ENCODE measurements at places on chromosomes 1 and 21.

- peak; percentile 59 for DNase-seq
Measured at GRCh38 chr1:215710036-215710898, 143.2 kb downstream of the KCTD3 start.

GRCh38 chr1:161718559-161719324 lies 2.6 kb upstream of the FCRLB start:
- DNase-seq, result peak; percentile 38

DNA sequence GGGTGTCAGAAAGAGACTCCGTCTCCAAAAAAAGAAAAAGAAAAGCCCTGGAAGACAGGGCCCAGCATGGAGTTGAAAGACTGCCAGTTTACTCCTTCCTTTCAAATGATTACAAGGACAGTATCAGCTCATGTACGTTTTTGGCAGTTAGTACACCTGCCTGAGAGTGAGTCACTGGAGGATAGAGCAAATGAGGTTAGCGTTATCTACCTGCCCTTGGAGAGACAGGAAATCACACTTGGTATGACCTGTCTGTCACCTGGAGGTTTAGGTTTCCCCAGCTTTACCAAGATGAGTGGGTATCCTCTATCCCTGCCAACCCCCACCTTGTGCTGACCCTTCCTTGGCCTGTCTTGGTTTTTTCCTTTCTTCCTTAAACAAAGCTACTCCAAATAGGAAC lies 96.8 kb upstream of the BMP8A start:
- DNase-seq, result no peak

DNA sequence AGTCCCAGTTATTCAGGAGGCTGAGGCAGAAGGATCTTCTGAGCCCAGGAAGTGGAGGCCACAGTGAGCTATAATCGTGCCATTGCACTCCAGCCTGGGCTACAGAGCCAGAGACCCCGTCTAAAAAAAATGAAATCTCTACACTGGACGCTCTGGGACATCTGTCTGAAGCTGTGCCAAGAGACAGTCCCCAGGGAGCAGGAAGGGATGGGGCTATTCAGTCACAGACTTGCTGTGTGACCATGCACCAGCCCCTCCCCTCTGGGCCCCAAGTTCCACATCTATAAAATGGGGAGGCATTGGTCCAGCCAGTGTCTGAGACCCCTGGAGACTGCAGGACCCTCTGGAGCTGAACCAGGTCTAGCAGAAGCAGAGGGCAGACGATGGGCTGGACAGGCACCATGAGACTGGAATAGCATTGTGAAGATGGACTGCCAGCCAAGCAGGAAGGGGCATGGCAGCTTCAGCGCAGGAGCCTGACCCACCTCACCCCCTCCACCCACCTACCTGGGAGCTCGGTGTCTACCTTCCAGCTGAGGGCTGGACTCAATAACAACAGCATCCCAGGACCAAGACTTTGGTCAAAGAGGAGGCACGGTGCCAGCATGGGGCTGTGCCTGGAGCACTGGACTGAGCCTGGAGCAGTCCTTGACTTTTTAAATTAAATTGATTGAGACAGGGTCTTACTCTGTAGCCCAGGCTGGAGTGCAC lies 1.4 kb downstream of the TMEM54 start:
- no peak for DNase-seq

DNA sequence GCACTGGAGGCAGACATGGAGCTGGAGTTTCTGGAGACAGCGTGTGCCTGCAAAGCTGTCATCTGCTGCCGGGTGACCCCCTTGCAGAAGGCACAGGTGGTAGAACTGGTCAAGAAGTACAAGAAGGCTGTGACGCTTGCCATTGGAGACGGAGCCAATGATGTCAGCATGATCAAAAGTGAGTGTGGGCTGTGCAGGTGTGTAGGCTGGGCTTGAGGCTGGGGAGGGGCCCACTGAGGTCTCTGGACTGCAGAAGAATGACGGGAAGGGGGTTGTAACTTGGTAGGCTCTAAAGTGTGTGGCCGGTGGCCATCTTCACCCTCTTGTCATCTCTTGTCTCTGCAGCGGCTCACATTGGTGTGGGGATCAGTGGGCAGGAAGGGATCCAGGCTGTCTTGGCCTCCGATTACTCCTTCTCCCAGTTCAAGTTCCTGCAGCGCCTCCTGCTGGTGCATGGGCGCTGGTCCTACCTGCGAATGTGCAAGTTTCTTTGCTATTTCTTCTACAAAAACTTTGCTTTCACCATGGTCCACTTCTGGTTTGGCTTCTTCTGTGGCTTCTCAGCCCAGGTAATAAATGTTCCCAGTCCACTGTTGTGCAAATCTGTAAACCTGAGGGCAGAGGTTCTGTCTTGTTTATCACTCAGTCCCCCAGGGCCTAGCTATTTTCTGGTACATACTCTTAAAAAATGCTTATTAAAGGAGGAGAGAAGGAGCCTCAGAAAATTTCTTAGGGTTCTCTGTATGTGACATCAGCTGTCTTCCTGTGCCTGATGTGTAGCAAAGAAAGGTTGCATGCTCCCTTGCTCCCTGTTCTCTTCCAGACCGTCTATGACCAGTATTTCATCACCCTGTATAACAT lies 19.9 kb downstream of the ATP8B2 start:
- peak; percentile 67 for DNase-seq

GRCh38 chr1:6667139-6667538 lies 34.5 kb downstream of the DNAJC11 start:
- no peak for DNase-seq

GRCh38 chr1:101356604-101357443 lies 120.0 kb downstream of the S1PR1 start:
- DNase-seq, result no peak

GRCh38 chr1:190119683-190120082 lies 358.0 kb downstream of the BRINP3 start:
- DNase-seq, result no peak

- no peak for DNase-seq
Measured at GRCh38 chr21:28253961-28254360, 738.7 kb downstream of the LTN1 start.

GRCh38 chr1:19222979-19223824 lies 13.1 kb upstream of the UBR4 start:
- no peak for DNase-seq

- no peak for DNase-seq
Measured at GRCh38 chr1:170660871-170661645, 2.9 kb upstream of the PRRX1 start.

- DNase-seq, result peak; percentile 69
Measured at GRCh38 chr1:158117854-158118704, 62.6 kb upstream of the CD1D start.

- DNase-seq, result no peak
Measured at GRCh38 chr1:241376701-241377100, 19.7 kb upstream of the RGS7 start.

- no peak for DNase-seq
Measured at GRCh38 chr1:198860371-198860770, 221.5 kb downstream of the PTPRC start.

DNA sequence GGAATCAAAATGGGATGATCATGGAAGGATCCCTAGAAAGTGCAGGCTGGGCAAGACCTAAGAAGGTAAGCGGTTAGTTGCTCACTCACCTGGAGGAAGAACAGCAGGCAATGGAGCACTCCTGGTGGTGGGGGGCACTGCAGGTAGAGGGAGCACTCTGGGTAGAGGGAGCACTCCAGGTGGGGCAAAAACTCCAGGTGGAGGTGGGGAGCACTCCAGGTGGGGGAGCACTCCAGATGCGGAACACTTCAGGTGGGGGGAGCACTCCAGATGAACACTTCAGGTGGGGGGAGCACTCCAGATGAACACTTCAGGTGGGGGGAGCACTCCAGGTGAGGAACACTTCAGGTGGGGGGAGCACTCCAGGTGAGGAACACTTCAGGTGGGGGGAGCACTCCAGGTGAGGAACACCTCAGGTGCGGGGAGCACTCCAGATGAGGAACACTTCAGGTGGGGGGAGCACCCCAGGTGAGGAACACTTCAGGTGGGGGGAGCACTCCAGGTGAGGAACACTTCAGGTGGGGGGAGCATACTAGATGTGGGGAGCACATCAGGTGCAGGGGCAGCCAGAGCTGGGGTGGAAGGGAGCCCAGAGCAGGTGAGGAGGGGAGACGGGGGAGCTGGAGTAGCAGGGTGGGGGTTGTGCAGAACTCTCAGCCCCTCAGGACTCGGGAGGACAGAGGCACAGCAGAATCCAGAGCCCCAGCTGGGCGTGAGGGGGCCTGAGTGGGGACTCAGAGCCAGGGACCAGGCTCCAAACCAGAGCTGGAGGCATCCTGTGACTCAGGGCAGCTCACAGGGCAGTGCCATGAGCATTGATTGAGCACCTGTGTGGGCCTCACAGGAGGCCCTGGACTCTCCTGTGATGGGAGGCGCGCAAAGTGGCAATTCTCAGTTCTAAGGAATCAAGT lies 37.7 kb upstream of the COL6A1 start:
- no peak for DNase-seq

DNA sequence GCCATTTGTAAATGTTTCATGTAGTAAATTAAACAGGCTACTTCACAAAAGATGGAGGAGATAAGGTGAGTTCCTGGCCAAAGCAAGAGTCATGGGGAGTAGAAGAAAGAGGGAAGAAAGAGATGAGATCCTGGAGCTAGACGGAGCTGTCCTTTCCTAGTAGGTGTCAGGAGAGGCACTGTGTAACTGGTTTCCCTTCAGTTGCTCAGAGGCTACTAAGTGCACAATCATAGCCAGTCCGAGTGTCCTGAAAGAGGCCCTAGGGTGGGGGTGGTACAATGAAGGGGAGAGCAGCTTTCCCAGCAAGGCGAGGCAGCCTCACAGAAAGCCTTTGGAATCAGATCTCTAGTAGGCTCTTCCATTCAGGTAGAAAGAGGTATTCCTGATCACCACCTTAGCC lies 390.9 kb downstream of the KCNH1 start:
- DNase-seq, result no peak

DNA sequence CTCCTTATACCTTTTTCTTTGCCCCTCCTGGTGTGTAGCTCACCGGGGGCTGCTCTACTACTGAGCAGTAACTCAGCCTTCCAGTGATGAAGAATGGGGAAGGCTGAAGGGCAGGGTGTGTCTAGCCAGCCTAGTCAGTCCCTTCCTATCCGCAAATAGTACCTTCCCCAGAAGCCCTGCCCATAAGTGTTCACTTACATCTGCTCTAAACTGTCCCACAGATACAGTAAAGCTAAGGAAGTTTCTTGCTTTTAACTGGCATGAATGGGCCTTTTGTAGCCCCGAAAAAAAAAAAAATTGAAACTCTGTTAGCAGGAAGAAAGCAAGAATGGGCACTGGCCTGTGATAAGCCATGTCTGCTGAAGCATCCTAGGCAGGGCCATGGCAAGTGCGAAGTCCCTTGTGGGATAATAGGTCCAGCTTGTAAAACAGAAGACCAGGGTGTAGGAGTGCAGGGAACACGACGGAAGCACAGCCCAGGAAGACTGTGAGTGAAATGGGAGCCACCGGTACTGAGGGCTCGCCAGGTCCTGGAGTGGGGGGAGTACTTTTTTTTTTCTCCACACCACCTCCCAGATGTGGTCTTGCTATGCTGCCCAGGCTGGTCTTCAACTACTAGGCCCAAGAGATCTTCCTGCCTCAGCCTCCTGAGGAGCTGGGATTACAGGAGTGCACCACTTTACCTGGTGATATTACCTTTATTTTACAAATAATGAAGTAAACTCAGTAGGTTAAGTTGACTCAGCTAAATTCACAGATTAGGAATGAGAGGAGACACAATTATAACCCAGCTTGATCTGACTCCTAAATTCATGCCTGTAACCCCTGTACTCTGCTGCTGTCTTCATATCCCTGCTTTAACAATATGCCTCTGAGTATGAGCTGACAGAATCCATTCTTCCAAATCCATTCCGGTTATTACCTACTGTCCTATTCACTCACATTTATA lies 347.5 kb downstream of the SMYD3 start:
- no peak for DNase-seq

DNA sequence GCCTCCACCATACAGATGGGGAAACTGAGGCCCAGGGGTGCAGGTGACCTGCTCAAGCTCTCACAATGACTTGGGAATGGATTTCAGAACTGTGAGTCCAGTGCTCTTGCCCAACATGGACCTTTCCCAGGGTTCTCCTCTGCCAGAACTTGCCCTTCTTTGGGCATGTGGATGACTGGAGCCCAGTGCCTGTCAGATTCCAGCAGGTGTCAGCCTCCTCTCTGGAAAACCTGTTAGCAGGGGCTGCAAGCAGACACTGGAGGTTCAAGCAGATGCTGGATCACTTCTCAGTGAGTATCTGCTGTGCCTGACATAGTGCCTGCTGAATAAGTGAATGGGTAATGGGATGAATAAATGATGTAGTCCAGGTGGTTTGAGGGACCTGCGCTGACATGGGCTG lies 314.2 kb upstream of the POU3F1 start:
- no peak for DNase-seq

DNA sequence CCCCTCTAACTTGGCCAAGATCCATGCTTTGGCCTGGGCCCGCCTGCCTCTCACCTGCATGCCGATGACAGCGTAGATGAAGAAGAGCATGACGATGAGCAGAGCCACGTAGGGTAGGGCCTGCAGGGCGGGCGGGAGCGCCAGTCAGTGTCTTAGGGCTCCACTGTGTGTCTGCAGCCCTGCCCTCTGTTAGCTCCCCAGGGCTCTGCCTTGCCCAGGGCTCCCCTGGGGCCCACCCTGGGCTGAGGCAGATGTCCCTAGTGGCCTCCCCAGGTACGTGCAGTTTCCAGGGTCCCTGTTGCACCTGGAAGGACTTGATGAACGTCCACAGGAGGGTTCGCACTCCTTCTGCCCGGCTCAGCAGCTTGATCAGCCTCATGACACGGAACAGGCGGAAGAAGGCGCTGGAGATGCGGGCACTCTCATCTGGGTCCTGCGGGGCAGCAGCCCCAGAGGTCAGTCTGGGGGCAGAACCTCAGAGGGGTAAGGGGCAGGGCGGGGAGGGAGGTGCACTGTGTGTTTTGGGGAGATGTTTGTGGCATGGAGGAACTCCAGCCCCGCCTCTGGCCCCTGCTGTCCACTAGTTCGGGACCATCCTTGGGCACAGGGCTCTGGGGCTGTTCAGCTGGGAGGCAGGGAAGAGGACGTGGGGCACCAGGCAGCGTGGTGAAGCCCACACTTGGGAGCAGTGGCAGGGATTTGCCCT lies 29.8 kb upstream of the KIF21B start:
- DNase-seq, result no peak

DNA sequence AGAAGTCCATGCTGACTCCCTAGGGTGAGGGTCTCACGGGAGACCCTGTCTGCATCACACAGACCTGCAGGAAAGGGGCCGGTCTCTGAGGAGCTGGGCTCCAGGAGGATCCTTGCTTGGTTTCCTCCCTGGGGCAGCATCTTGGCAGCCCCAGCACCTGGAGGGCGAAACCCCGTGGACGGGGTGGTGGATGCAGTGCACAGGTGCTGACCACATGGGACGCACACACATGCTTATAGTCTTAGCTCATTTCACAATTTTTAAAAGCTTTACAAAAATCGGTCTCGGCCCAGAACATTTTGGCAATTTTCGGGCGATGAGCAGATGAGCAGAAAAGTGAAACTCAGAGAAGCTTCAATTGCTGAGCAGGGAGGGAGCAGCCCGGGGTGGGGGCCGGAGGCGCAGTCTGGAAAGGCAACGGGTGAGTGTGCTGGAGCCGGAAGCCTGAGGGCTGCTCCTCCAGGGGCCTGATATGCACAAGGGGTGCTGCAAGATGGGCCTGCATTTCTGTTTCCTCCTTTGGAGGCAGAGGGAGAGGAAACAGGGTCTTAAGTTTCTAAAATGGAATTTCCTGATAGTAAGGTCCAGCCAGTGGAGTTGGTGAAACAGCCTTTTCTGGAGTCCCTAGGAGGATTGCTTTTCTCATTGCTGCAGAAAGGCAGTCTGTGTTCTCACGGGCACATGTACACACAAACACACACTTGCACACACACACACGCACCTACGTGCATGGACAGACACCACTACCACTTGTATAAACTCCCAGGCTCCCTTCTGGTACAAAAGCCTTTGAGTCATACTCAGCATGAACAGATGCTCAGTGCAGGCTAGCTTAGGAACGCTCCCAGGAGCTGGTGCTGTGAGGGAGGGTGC lies 60.6 kb downstream of the SCCPDH start:
- no peak for DNase-seq
